ENCODE measurements at places on chromosomes 4 and X. TPM values are rescaled to one million over a fixed set of nuclear protein-coding genes. Genes with fewer than 3 reads are reported as not detected.

DNA sequence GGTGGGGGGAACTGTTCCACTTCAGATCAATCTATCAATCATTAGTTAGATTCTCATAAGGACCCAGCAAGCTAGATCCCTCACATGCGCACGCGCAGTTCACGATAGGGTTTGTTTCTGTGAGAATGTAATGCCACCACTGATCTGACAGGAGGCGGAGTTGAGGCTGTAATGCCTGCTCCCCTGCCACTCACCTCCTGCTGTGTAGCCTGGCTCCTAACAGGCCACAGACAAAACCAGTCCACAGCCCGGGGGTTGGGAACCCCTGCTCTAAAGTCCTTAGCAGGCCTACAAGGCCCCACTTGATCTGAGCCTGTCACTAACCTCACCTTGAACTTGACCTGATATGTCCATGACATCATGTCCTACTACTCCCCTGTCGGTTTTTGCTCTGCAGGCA, 30.3 kb downstream of the ARL9 start:
- DNase-seq = no peak

- no peak for DNase-seq
Measured at GRCh38 chrX:46569621-46570020, 3.9 kb upstream of the CHST7 start.

DNA sequence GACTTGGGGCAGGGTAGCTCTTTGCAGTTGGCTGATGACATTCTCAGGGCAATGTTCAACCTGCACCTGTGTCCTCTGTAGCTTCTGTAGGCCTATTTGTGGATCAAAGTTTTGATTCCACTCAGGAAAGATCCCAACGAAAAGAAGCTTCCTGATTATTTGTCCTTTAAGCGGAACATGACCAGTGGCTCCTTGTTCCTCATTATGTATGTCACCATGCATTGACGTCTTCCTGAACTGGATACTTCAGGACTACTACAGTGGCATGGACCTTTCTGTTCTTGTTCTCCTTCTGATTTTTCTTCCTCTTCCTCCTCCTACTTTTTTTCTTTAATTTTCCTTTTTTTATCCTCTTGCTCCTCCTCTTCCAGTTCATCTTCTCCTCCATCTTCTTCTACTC, 62.4 kb downstream of the NBDY start:
- no peak for DNase-seq

- DNase-seq = no peak
Measured at GRCh38 chr4:2954358-2955185, 8.6 kb downstream of the NOP14 start.

GRCh38 chr4:6746721-6747293, 30.8 kb downstream of the BLOC1S4 start:
- no peak for DNase-seq

- no peak for DNase-seq
Measured at GRCh38 chrX:7110821-7111276, 36.7 kb upstream of the STS start.

GRCh38 chrX:132364313-132364712, 124.5 kb downstream of the MBNL3 start:
- no peak for DNase-seq

The MND1 gene
- not detected for total RNA-seq

The SSX2B gene
- total RNA-seq = not detected

The FRMPD3 gene
- total RNA-seq = 0.12 TPM

The BEND2 gene
- total RNA-seq = not detected

DNA sequence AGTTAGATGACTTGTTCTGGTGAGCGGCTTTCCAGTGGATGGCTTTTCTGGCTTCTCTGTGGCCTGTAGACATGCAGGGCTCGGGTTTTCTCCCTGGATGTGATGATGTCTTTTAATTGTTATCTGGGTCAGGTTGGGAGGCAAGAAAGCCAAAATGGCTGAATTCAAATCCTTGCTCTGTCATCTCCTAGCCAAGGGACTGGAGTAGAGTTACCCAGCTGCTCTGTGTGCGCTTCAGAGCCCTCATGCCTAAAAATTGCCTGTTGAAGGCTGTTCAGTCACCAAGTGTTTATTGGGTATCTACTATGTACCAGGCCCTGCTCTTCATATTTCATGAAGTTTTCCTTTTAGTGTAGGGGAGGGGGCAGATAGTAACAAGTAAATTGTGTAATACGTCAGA, 7.3 kb downstream of the DCUN1D4 start:
- no peak for DNase-seq

The GLRB gene
- 13.2 TPM for total RNA-seq

The CFP gene
- total RNA-seq = 2.2 TPM

GRCh38 chrX:134935276-134935675, 55.5 kb upstream of the SMIM10 start:
- no peak for DNase-seq

The UCHL1 gene
- 126 TPM for total RNA-seq

DNA sequence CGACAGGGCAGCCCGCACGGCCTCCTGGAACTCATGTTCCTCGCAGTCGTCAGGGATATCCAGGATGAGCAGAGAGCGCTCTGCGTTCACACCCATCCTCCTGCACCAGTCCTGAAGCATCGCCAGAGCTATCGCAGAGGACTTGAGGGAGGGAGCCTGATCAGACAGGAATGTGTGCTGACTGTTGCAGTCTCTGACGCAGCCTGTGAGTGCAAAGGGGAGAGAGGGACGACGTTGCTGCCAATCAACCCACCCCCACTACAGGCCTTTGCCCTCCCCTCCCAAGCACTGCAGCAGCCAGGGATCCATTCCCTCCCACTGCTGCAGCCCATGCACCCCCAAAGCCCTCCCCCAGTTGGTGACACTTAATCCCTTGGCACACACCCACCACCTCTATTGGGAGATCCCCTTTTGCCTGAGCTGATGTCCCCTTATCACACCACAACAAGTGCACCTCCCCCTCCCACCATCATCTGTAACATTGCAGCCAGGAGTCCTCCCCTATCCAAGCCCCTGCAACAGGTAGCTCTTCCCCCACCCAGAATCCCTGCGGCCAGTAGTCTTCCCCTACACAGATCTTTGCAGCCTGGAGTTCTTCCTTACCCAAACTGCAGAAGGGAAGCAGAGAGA, 897 bp downstream of the PNMA6F start:
- DNase-seq = peak; percentile 28

The YIPF7 gene
- 1.4 TPM for total RNA-seq

The MAGEE2 gene
- not detected for total RNA-seq

The TBC1D9 gene
- total RNA-seq = 18.8 TPM

GRCh38 chrX:136336623-136337022, 35.9 kb downstream of the ADGRG4 start:
- DNase-seq = no peak

DNA sequence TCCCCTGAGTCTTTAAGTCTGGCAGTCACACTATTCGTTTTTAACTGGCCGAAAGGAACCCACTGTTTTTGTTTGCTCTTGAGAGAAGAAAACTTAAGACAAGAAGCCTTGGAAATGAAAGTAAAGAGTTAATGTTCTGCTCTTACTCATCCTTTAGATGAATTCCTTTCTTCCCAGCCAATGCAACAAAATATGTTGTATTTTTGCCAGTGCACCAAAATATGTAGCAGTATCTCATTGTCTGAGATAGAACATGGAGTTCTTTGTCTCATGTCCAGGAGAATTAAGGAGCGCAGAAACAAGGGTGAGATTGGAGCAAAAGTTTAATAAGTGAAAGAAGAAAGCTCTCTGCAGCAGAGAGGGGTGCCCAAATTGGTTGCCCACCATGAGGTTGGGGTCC, 12.2 kb downstream of the TENT5D start:
- DNase-seq = no peak
